ENCODE measurements at places on chromosomes 12 and 14.

- DNase-seq, result no peak
Measured at GRCh38 chr14:85387181-85387580, 142.8 kb upstream of the FLRT2 start.

DNA sequence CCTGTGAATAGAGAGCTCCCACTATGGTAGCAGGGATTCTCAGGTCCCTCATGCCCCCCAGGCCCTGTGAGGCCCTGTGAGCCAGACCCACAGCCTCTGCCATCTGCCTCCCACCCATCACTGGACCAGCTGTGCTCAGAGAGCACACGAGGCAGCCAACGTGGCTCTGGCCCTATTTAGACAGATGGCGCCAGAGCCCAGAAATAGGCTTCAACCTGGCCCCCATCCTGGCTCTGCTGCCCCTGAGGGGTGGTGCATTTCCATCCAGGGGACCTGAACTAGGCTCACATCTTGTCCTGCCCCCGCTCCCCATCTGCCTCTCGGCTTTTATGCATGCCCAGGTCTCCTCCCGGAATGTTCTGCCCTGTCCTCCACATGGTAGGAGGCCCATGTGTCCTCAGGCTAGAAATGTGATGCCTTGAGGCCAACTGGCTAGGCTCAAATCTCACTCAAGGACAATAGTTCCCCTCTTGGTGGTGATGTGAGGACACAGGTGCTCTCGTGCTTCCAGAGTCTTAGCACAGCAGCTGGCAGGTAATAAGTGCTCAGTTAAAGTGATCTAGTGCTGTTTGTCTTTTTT lies 18.9 kb downstream of the TMEM63C start:
- no peak for DNase-seq

DNA sequence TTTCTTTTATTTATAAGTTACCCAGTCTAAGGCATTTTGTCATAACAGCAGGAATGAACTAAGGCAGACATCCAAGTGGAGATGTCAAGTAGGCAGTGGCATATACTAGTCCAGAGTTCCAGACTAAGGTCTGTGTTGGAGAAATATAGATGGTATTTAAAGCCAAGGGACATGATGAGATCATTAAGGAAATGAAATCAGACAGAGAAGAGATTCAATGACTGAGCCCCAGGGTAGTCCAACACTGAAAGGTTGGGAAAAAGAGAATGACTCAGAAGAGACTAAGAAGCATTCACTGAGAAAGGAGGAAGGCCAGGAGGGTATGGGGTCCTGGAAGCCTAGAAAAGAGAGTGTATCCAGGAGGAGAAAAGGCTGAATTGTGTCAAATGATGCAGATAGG lies 442.2 kb upstream of the CCDC196 start:
- DNase-seq, result no peak

- no peak for DNase-seq
Measured at GRCh38 chr12:22255097-22255496, 79.4 kb downstream of the ST8SIA1 start.

GRCh38 chr14:57153286-57153685 lies 115.4 kb downstream of the EXOC5 start:
- DNase-seq, result no peak

GRCh38 chr12:113439606-113440030 lies 17.4 kb downstream of the SDSL start:
- DNase-seq, result no peak

GRCh38 chr12:49632986-49633702 lies 9.8 kb downstream of the PRPF40B start:
- DNase-seq, result no peak

All from activated gamma-delta T cell treated with anti-CD3 and anti-CD28 coated beads, Interleukin-2, amount 50 U/mL, for 16 hours (primary cell).